NCI-H2081 (cell line): ENCODE measurements at places on chromosomes 1 and 21.

DNA sequence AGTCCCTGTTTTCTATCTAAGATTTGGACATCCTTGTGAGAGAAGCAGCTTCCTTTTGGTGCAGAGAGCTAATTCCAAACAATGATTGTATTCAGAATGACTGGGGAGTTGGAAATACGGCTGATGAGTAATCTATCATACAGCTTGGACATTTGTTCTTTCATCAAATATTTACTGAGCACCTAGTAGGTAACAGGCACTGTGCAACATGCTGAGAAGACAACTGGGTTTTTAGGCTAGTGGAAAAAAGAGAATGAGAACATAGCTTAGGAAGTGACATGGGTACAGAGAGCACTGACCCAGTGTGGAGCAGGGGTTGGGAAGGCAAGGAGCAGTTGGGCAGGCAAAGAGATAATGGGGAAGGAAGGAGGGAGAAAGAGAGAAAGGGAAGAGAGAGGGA, 87.5 kb downstream of the TBX19 start:
- no peak for DNase-seq

GRCh38 chr21:21968810-21969209, 970.6 kb downstream of the NCAM2 start:
- peak; percentile 55 for DNase-seq

DNA sequence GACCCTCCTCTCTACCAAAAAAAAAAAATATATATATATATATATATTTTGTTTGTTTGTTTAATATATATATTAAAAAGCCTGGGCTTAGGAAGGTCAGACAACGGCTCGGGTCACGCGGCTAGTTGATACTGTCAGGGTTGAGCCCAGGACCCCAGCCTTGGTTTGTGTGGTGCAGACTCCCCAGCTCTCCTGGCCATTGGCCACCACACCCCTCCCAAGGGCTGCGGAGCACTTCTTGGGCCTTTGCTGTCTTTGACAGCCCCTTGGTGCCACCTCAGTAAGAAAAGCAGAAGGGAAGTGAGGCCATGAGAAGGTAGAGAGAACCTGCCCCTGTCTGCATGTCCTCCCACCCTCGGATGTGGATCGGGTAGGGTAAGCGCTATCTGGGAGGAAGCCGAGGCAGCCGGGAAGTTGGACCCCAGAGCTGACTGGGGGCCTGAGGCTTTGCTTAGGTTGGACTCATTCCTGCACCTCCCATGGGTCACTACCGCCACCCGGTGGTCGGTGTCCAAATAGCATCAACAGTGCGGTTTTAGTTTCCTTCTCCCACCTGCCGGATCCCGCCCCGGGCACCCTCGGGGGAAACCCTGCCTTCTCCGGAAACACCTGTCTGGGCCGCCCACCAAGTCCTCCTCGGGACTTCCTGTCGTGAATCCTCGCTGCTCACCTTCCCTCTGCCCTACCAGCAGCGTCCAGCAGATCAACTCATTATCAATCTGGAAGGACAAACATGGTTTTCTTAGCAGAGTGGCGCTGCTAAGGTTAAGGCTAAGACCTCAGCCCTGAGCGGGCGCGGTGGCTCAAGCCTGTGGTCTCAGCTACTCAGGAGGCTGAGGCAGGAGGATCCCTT, 29.8 kb upstream of the GNPAT start:
- DNase-seq = peak; percentile 96

GRCh38 chr1:35369922-35370671, 101.6 kb downstream of the ZMYM4 start:
- DNase-seq = no peak

- DNase-seq = no peak
These were observed 28.2 kb upstream of the IFNLR1 start for GRCh38 chr1:24215226-24215814.

GRCh38 chr1:19006837-19007271, 50.4 kb upstream of the IFFO2 start:
- DNase-seq = no peak

DNA sequence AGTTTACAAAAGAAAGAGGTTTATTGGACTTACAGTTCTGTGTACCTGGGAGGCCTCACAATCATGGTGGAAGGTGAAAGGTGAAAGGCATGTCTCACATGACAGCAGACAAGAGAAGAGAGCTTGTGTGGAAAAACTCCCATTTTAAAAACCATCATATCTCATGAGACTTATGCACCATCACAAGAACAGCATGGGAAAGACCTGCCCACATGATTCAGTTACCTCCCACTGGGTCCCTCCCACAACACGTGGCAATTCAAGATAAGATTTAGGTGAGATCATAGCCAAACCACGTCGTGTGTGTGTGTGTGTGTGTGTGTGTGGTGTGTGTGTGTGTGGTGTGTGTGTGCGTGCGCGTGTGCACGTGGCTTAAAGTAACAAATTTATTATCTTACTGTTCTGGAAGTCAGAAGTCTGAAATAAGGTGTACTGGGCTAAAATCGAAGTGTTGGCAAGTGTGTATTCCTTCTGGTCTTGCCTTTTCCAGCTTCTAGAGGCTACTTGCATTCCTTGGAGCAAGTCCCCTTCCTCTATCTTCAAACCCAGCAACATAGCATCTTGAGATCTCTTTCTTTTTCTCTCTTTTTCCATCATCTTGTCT, 48.1 kb upstream of the MPC2 start:
- DNase-seq = no peak

GRCh38 chr1:104291156-104291555, 541.5 kb downstream of the AMY1C start:
- DNase-seq = no peak

- DNase-seq = no peak
These were observed 104.6 kb upstream of the F3 start for GRCh38 chr1:94646141-94646643.

DNA sequence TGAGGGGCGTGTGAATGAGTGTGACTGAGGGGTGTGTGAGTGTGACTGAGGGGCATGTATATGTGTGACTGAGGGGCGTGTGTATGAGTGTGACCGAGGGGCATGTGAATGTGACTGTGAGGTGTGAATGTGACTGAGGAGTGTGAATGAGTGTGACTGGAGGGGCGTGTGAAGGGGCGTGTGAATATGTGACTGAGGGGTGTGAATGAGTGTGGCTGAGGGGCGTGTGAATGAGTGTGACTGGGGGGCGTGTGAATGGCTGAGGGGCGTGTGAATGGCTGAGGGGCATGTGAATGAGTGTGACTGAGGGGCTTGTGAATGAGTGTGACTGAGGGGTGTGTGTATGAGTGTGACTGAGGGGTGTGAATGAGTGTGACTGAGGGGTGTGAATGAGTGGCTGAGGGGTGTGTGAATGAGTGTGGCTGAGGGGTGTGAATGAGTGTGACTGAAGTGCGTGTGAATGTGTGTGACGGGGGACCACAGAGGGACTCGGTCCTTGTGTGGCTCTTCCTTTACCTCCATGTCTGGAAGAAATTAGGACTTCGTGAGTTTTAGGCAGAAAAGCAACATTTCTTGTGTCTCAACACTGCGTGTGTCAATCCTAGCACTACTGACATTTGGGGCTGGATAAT, 105.8 kb downstream of the GLIS1 start:
- DNase-seq = no peak

- no peak for DNase-seq
These were observed 444.9 kb upstream of the B3GALT2 start for GRCh38 chr1:193631306-193631705.

GRCh38 chr1:28087614-28088167, 719 bp downstream of the EYA3 start:
- no peak for DNase-seq

GRCh38 chr1:218887141-218887925, 286.3 kb upstream of the LYPLAL1 start:
- DNase-seq = no peak

DNA sequence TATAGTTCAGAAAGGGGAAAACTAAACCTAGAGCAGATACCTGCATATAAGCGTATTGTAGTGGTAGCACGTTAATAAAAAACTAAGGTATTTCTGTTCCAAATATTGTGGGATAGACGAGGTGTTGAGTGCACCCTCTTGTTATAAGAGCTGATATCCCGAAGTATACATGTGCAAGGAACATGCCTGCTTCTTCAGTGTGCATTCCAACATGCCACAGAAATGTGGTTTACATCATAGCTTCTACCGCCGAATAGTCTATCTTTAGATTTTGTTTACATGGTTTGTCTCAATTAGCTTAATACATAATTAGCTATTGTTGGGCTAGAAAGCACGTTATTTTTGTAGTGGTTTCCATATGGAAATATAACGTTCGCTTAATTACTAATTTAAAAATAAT, 2.2 kb downstream of the CHRM3 start:
- DNase-seq = no peak

DNA sequence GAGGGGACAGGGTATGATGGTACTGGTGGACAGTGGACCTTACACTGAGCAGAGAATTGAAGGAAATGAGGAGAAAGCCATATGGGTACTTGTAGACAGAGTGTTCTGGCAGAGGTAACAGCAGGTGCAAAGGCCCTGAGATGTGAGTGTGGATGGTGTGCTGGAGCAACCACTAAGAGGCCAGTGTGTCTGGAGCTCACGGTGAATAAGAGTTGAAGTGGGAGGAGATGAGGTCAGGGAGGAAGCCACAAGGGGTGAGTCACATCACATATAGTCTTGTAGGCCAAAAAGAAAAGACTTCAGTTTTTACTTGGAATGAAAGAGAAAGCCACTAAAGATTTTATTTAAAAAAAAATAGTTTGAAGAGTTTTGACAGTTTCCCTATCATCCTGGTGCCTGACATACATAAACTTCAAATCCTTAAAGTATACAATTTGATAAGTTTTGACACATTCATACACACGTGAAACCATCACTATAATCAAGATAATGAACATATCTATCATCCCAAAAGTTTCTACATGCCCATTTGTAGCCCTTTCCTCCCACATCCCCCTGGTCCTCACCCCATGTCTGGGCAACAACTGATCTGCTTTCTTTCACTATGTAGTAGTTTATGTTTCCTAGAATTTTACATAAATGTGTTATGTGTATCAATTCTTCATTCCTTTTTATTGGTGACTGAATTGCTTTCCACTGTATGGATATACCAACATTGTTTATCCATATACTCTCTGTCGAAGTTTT, 148.4 kb downstream of the GPATCH2 start:
- no peak for DNase-seq

GRCh38 chr1:109892561-109893368, 17.9 kb upstream of the CSF1 start:
- no peak for DNase-seq

GRCh38 chr1:65221638-65222339, 73.8 kb downstream of the AK4 start:
- DNase-seq = no peak

DNA sequence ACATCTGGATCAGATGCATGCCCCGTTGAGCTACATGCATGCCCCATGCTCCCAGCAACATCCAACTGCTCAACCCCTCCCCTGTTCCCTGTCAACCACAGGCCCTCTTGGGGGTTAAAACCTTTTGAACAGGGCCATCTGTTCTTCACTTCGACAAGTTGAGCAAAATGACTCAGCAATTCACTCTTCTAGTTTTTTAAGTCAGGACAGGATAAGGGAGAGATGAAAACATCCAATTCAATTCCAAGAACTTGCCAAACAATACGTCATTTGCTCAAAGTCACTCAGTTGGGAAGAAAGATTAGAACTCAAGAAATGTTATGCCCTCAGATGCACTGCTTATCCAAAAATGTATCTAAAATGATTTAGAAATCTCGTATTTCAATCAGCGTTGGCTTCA, 46.1 kb upstream of the MTF2 start:
- no peak for DNase-seq

DNA sequence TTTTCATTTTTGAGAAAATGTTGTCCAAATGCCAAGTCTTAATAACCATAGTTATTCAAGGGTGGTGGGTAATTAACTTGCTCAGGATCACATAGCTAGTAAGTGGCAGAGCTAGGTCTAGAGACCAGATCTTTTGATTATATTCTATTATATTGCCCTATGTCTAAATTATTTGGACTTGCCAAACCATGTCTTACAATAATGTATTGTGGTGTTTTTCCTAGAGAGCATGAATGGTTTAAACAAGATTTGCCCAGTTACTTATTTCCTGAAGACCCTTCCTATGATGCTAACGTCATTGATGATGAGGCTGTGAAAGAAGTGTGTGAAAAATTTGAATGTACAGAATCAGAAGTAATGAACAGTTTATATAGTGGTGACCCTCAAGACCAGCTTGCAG, 58.6 kb downstream of the PRKAA2 start:
- DNase-seq = no peak

GRCh38 chr1:93180723-93181613, at the start of gene CCDC18:
Gene CCDC18, plus strand, starts transcription at chr1:93180724. Its CDS starts 2,638 bp downstream, at chr1:93183362.
- DNase-seq = peak; percentile 53

GRCh38 chr1:174656409-174657059, 208.8 kb downstream of the GPR52 start:
- DNase-seq = no peak

GRCh38 chr1:35544976-35545375, 12.2 kb downstream of the KIAA0319L start:
- DNase-seq = peak; percentile 55

GRCh38 chr1:108072776-108073175, 107.8 kb upstream of the VAV3 start:
- no peak for DNase-seq

DNA sequence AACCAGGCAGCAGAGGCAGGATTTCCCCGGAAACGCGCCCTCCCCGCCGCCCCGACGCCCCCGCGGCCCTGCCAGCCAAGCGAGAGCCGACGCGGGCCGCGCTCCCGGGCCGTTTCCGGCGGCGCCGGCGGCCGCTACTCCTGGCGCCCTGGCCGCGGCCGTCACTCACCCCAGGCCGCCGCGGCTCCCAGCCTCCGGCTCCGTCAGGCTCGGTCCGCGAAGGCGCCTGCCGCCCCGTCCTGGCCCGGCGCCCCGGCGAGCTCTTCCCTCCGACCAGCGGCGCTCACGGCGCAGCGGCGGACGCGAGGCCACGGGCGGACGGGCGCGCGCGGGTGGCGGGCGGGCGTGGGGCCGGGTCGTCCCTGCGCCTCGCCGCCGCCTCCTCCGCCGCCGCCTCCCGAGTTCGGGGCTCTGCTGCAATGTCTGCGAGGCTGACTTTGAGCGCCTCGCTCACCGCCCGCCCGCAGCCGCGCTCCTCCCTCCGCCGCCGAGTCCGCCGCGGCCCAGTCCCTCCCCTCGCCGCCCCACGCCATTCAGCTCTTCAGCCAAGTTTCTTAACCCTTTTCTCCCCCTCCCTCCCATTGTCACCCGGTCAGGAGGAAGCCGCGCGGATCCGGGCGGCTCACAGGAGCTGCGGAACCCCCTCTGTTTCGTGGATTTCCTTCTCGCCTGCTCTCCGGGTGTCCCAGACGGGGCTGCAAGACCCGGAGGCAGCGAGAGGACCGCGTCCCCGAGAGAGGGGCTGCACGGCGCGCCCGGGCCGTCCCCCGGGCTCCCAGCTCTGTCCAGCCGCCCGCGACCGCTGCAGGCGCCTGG, at the start of gene NRIP1:
TSS of gene NRIP1 (minus strand) at position 425 of the 816 bp plus-strand sequence. CDS start 96,808 bp downstream, outside the sequence.
- DNase-seq = peak; percentile 68

- DNase-seq = no peak
These were observed 286.3 kb upstream of the C1orf105 start for GRCh38 chr1:172134087-172134731.

DNA sequence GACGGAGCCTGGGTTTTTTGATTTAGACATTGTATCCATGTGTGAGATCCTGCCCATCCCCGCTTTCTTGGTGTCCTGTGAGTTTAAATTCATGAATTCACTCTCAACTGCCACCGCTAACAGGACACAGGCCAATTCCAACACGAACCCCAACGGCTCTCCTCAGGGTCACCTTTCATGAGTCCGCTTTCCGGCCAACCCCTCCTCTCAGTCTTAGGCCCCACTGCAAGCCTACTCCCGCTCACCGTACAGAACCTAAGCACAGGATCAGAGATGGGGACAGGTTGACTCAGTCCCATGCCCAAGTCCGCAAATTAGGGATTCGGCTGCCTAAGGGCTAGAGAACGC, 238 bp upstream of the SCP2 start:
- no peak for DNase-seq

GRCh38 chr1:33195556-33195955, 13.7 kb upstream of the TRIM62 start:
- no peak for DNase-seq
